Activated CD4-positive, alpha-beta memory T cell treated with anti-CD3 and anti-CD28 coated beads, Interleukin-2, amount 10 ng/mL, durations not matched to agents 7 days and 5 days (primary cell): ENCODE measurements at places on chromosomes 1 and 21. TPM values are rescaled to one million over a fixed set of nuclear protein-coding genes. Genes with fewer than 3 reads are reported as not detected.
A peak's percentile ranks its signal among the peaks of the same experiment; 100 is the strongest.

The CELA2A gene
- not detected for total RNA-seq

The KRTAP12-2 gene
- total RNA-seq, result not detected

DNA sequence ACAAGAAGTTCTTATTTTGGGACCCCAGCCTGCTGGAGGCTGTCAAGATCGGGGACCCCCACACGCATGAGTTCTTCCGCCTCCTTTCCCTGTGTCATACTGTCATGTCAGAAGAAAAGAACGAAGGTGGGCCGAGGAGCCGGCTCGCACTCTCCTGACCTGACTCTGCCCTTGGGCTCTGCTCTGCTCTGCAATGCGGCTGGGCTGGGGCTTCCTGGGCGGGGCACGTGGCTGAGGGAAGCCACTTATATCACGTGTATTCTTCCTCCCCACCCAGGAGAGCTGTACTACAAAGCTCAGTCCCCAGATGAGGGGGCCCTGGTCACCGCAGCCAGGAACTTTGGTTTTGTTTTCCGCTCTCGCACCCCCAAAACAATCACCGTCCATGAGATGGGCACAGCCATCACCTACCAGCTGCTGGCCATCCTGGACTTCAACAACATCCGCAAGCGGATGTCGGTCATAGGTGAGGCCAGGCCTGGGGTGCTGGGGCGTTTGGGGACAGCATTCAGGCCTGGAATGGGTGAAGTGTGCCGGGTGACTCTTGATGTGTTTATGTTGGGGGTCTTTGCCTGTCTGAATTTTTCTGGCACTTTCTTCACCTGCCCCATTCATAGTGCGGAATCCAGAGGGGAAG, 17.6 kb downstream of the ATP8B2 start:
- peak; percentile 88 for DNase-seq

The STUM gene
- total RNA-seq, result not detected

The COQ8A gene
- total RNA-seq, result 18.5 TPM

DNA sequence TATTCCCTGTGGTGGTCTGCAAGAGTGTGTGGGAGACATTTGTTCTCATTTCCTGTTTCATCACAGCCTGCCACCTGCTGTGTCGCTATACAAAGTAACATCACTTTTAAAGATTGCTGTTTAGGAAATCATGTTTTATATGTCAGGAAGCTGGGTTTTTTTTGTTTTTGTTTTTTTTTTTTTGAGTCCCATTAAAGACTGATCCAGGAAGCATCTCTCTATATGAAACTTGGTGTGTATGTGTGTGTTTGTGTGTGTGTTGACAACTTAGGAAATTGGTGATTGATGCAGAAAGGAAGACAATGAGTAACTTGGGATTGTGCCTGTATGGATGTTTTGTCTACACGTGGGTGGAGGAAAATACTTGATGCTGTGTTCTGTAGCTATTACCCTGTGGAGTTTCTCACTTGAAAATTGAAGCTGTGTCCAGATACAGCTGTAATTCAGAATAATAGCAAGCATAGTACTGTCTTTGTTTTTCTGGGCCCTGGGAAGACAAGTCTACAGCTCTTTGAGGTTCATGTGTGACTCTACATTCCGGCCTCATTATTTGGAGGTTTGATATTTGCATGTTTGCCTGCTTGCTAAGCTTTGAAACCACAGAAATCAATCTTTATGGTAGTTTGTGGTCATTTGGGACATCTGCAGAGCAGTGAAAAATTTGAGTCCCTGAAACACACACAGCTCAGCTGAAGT, 47.9 kb downstream of the LAMC1 start:
- DNase-seq, result no peak

- DNase-seq, result no peak
These were observed 13.0 kb upstream of the SLC35A3 start for GRCh38 chr1:99956755-99957154.

DNA sequence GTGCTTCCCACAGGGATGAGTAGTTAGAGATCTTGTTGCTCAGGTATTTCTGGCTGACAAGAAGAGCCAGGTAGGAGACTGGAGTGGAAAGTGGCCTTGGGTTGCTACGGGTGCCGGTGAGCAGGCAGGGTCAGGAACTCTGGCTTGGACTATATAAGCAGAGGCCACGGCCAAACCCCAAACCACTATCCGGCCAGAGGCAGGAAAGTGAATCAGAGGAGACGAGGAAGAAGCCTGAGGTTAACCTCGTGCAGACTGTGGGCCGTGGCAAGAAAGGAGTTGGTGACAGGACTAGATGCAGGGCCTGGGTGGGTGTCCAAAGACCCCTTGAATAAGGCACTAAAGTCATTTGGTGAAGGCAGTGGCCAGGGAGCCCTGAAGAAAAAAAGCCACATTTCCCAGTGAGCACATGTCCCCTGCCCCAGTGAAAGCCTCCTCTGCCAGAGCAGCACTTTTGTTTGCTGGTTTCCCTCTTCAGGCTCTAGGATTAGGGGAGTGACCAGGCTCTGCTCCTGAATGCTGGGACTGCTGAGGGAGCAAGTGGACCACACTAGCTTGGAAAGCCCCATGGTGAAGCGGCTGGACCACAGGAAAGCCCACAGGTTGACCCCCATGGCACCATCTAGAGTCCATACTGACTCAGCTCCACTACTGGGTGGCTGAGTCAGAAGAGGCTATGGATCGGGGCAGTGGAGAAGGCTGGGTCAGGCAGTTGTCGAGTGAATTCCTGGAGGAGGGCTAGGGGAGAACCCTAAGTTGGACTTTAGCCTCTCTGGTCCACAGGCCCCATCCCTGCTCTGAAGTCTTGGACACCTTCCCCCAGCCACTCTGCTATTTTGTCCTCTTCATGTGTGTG, 23.4 kb downstream of the CSF1 start:
- peak; percentile 54 for DNase-seq

DNA sequence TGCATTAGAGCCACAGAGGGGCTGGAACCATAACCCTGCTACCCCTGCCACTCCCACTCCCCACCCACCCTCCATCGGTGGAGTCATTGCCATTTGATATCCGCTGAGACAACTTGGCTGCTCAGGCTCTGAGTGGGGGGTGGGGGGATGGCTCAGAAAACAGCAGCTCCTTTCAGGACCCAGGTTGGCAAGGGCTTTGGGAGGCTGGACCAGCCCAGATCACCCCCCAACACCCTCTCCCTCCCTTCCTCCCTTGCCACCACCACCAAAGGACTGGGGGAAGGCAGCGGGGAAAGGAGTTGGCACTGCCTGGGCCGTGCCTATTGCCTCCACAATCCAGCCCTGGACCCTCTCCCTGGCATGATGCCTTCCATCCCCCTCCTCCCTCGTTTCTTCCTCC, 1.7 kb downstream of the KCNJ10 start:
- DNase-seq, result no peak

The ARTN gene
- 0.20 TPM for total RNA-seq

The FCAMR gene
- not detected for total RNA-seq

GRCh38 chr21:34730194-34730593, 61.4 kb downstream of the CLIC6 start:
- DNase-seq, result no peak

DNA sequence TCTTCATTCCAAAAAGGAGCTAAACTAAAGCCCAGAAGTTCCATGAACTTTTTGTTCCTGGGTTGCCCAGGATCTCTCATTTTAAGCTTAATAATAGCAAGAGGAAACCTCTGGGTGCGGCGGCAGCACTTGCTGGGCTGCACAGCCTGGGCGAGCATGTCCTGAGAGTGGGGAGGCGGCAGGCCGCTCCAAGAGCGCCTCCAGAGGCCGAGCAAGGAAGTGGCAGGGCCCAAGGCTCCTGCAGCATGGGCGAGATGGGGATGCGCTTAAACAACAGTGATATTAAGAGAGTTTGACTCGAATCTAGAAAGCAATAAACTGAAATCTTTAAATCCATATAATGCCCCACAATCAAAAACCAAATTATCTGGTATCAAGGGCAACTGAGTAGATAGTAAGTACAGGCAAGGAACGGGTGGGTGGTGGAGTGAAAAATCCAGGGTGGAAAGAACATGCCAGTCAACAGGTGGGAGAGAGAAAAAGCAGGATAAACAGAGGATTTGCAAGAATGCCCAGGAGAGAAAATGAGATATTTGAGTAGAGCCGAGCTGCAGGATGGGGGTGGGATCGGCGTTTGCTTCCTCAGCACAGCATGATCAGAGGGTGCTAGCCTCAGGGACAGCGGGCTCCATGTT, 14.1 kb upstream of the TNR start:
- DNase-seq, result peak; percentile 24

The TMEM61 gene
- total RNA-seq, result not detected

GRCh38 chr1:198169672-198170071, 12.9 kb downstream of the NEK7 start:
- DNase-seq, result no peak

GRCh38 chr1:205330150-205330549, 8.6 kb upstream of the NUAK2 start:
- DNase-seq, result no peak

The MROH9 gene
- total RNA-seq, result not detected

DNA sequence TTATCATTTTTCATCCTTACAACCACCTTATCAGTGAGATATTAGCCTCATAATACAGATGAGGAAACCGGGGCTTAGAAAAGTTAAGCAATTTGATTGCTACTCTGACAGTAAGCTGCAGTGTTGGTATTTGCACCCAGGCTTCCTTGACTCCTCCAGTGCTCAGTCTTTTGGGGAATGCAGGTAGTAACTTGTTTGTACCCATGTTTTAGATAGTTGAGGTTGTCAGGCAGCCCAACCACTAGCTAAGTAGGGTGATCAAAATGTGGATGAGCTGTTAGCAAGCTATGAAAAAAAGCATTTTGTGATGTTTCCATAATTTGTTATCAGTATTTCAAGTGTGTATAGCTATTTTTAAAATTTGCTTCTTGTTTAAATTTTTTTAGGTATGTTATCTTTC, 80.8 kb downstream of the SASS6 start:
- DNase-seq, result no peak

DNA sequence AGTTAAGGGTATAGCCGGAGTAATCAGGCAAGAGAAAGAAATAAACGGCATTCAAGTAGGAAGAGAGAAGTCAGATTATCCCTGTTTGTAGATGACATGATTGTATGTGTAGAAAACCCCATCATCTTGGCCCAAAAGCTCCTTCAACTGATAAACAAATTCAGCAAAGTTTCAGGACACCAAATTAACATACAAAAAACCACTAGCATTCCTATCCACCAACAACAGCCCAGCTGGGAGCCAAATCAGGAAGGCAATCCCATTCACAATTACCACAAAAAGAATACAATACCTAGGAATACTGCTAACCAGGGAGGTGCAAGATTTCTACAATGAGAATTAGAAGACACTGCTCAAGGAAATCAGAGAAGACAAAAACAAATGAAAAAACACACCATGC, 45.3 kb downstream of the MAST2 start:
- no peak for DNase-seq

DNA sequence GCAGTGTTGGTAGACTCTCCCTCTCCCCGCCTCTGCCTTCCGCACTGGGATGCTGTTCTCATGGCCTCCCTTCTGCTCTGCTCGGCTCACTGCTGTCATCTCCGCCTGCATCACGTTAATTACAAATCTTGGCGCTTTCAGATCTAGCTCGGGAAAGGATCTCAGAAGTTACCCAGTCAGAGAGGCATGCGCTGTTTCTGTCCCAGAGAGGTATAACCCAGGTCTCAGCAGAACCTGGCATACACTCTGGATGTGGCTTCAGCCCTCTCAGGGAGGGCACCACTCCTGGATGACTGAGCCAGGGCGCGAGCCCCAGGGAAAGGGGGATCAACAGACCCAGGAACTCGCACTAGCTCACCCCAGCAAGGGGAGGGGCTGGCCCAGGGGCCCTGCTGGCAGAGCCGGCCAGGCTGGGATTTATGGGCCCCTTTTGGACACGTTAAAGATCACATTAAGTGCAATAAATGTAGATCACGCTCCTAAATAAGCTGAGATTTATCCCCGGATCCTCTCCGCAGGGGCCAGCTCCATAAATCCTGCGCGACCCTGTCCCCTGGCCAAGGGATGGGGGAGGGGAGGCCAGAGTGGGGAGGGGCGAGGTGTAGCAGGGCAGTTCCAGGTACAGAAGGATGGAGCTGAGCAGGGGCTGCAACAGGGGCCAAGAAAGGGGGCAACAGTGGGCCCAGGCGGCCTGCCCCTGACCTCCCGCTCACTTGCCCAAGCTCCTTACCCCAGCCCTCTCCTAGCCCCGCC, 101.3 kb upstream of the ZBTB40 start:
- DNase-seq, result no peak

DNA sequence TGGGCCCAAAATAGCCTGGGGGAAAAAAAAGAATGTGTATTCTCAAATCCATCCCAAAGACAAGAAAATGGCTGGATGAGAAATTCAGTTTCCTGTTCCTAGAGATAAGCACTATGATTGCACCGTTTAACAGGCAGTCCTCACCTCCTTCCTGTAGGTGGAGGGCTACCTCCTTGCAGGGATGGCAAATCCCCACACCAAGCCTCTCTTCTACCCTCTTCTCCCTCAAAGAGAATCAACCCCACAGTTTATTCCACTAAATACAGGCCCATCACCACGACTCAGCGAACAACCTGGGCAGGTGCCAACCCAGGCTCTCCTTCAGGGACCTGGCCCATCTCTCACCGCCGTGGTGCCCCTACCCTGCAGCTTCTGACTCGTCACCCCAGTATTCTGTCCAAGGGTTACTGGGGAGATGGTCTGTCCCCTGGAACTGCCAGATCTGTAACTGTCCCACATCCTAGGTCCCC, 3.4 kb upstream of the CHD5 start:
- no peak for DNase-seq

DNA sequence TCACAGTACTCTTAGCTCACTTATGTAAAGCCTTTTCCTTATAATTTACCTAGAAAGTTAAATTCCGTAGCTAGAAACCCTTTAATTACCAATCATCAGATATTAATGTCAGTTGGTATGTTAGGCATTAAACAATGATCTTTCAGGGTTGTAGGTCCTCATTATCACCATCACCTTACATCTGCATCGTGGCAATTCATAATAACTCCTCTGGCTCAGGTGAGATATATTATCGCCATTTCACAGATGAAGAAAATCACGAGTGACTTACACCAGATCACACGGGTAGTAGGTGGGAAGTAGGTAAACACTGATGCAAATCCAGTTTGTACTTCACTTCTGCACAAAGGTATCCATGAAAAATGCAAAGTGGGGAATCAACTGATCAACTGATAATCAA, 639 bp downstream of the NUP133 start:
- no peak for DNase-seq

The CHTOP gene
- total RNA-seq, result 87.1 TPM

- DNase-seq, result no peak
These were observed 53.1 kb upstream of the CYYR1 start for GRCh38 chr21:26626187-26626586.

DNA sequence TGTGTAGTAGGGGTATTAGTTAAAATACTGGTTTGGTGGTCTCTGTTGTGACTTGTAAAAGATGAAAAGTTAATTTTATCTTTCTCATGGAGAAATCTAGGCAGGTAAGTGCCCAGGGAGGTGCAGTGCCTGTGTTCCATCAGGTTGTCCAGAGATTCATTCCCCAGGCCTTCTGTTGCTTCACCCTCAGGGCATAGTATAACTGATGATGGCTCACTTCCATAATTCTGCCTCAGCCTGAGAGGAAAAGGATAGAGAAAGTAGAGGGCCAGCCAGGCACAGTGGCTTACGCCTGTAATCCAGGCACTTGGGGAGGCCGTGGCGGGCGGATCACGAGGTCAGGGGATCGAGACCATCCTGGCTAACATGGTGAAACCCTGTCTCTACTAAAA, 153.9 kb downstream of the FMN2 start:
- DNase-seq, result no peak

The CCDC185 gene
- total RNA-seq, result not detected

GRCh38 chr1:1889847-1890505, 911 bp downstream of the GNB1 start:
- DNase-seq, result peak; percentile 47
